ENCODE measurements at places on chromosomes 2 and 18. TPM values are rescaled to one million over a fixed set of nuclear protein-coding genes. Genes with fewer than 3 reads are reported as not detected.

The CETN1 gene
- total RNA-seq: not detected

The C2orf72 gene
- total RNA-seq: 0.24 TPM

The DNAJC5G gene
- 1.0 TPM for total RNA-seq

The CRYGC gene
- not detected for total RNA-seq

The IL37 gene
- not detected for total RNA-seq

The DQX1 gene
- total RNA-seq: not detected
